ENCODE measurements at places on chromosomes 4 and X.

DNA sequence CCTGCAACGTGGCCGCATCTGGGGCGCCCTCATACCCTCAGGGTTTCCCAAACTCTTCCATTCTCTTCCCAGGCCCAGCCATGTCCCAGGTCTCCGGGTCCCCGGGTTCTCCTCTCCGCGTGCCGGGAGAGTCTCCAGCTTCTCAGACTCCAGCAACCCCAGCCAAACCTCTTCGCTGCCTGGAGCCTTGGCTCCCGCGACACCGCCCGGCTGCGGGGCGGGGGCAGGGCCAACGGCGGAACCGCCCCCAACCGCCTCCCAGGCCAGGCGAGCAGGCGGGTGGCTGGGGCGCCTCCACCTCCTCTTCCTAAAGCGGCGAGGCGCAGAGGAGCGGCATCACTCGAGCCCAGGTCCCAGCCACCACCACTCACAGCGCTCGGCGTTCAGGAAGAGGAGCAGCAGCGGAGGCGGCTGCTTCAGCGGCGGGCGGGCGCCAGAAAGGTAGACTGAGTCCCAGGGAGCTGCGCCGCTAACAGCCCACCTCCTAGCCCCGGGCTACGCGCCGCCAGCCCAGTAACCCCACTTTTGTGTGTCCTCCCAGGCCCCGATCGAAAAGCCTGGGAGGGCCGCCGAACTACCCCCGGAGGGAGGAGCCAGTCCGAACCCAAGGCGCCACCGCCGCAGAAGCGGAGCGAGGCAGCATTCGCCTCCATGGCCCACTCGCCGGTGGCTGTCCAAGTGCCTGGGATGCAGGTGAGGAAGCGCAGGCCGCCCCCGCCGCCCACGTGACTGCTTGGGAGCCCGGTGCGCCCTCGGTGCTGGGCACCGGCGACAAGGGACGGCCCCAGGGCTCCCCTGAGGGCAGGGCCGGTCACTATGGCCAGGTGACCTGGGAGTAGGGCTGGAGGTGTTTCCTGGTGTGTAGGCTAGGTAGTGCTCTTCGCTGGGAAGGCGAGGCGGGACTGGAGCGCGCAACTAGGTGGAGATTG lies at the start of gene STK26:
Gene STK26 (plus strand): TSS at position 336 of the 929 bp plus-strand sequence. CDS start 316 bp downstream, at position 652.
- DNase-seq, result peak; percentile 48

GRCh38 chrX:115642311-115642710 lies 81.3 kb downstream of the PLS3 start:
- DNase-seq, result no peak

GRCh38 chr4:39280770-39281169 lies 85.4 kb downstream of the RFC1 start:
- no peak for DNase-seq

DNA sequence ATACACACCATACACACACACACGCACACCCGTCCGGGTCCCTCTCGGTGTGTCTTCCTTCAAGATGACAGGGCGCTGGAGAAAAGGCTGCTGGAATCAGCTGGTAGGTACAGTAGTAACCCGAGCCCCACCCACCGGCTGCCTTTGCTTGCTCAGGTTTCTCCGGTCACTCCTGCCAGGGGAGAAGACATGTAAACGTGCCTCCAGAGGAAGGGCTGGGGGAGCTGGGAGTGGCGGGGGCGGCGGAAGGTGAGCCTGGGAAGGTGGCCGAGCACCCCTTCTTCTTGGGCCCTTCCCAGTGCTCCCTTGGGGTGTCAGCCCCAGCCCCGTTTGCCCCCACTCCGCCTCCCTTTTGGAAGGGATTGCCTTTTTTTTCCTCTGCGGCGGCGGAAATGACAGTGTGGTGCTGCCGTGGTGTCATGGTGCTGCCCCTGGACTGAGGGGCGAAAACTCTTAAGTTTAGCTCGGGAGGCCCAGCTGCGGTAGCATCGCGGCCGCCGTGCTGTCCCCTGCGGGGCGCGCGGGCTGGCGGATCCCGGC lies at the start of gene MID2:
Gene MID2 (plus strand): TSS at position 169 of the 540 bp plus-strand sequence. CDS start 561 bp downstream, outside the sequence.
- peak; percentile 35 for DNase-seq

DNA sequence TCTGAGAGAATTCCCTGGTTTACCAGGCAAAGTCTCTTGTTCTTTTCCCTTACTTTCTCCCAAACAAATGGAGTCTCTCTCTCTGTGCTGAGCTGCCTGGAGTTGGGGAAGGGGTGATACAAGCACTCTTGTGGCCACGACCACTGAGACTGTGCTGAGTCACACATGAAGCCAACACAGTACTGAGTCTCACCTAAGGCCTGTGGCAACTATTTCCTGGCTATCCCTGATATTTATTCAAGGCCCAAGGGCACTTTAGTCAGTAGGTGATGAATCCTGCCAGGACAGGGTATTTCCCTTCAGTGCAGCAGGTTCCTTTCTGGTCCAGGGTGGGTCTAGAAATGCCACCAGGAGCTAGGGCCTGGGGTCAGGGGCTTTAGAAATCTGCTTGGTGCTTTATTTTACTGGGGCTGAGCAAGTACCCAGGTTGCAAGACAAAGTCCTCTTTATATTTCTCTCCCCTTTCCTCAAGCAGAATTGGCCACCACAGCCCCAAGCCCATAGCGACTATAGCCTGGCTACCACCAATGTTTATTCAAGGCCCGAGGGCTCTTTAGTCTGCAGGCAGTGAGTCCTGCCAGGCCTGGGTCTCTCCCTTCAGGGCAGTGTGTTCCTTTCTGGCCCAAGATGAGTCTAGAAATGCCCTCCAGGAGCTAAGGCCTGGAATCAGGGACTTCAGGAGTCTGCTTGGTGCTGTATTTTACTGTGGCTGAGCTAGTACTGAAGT lies 10.5 kb downstream of the ARL13A start:
- no peak for DNase-seq

DNA sequence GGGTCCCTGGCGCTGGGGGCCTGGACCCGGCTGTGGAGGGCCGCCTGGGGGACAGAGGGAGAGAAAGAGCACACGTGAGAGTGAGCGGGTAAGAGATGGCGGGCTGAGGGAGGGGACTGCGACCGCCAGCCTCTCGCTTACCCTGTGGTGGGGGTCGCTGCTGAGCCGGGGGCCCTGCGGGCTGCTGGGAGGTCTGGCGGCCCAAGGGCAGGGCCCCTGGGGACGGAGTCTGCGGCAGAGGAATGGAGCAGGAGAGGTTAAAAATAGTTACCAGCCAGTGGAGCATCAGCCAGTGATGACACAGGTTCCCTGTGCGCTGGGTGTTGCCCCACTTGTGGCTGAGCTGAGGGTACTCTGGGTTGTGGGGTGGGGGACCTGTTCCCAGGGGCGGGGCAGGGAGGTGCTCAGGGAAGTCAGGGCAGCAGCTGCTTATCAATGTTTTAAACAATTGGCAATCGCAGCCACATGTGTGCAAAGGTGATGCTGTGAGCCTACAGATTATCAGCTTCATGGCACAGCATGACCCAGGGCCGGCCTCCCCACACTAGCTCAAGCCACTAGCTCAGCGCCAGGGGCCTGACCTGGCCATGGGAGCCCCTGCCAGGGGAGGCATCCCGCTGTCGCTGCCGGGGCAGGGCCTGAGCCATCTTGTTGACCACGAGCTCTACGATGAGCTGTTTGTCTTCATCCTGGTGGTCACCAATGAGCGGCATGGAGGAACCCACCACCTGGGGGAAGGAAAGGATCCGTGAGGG lies 7.5 kb upstream of the TIMP1 start:
- DNase-seq, result no peak
